Eye (tissue), 1 donor: ENCODE measurements at places on chromosomes 5 and 9.

DNA sequence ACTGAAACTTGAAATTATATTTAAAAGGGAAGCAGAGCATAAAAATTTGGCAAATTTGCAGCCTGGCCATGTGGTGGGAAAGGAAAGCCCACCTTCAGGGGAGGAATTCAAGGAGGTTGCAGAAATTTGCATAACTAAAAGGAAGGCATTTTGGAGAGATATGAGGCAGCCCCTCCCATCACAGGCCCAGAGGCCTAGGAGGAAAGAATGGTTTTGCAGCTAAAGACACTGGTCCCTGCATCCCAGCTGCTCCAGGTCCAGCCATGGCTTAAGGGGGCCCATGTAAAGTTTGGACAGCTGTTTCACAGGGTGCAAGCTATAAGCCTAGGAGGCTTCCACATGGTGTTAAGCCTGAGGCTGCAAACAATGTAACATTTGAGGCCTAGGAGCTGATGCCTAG lies 212.5 kb downstream of the NNT start:
- no peak for DNase-seq

- DNase-seq: no peak
These were observed 20.8 kb downstream of the B4GALT1 start for GRCh38 chr9:33146298-33146697.

- DNase-seq: no peak
These were observed 30.0 kb upstream of the PCSK1 start for GRCh38 chr5:96463091-96463490.

- no peak for DNase-seq
These were observed 26.4 kb downstream of the TBC1D2 start for GRCh38 chr9:98229090-98229395.

GRCh38 chr5:6820851-6821479 lies 107.7 kb downstream of the TENT4A start:
- DNase-seq: peak; percentile 69

DNA sequence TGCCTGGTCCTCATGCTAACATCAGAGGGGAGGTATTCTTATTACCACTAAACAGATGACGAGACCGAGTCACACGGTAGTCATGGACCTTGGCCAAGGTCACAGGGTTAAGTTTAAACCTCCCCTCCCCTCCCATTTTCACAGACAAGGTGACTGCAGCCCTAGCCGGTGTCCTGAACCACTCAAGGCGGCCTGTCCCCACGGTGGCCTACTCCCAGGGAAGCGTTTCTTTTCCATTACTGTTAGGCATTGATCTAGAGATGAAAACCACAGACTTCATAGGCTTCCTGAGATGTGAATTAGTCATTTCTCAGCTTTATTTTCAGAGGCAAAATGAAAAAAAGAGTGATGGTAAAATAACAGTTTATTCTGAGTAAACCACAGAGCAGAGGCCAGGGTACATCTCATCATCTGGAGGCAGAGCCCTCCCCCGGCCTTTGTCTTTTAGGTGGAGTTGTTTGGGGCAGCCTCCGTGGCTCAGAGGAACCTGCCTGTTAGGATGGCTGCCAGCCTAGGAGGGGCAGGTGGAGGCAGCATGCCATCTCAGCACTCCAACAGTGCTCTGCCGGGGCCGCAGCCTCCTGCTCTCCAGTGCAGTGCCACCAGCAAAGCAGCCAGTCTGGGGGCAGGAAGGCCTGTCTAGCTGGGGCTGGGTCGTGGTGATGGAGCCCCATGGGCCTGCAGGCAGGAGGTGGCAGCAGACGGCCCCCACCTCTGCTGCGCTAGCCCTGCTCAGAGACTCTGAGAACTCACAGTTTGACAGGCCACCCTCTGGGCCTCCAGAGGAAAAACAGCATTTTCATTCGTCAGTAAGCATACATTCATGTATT lies 71.2 kb downstream of the RAPGEF1 start:
- DNase-seq: peak; percentile 56

DNA sequence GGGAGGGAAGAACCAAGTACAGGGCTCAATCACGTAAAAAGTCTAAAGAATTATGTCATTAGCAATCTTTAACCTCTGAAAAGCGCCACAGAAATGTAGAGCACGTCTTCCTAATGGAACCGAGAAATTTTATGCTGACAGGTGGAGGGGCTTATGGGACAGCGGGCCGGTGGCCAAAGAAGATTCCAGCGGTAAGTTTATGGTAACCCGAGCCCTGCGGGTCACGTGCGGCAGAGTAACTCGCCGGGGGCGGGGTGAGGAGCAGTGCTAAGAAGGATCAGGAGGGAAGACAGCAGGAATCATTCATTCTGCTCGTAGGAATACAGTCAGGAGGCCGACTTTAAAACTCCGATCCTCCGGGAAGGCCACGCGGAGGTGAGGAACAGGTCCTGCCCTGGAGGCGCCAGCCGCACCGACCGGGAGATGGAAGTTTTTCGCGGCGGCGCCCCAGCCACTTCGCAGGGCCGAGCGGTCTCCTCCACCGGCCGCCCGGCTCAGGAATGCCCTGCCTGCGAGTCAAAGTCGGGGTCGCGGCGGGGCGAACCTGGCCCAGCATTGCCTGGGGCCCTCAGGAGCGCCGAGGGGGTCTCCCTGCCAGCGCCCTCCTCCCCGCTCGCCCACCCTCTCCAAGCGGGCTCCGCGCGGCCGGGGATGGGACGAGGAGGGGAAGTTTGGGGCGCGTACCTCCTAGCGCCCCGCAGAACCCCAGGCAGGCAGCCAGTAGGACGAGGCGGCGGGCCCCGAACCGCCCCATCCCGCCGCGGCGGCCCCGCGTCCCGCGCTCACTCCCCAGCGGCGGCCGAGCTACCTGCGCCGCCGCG lies 101.8 kb downstream of the ESM1 start:
- DNase-seq: peak; percentile 89

- no peak for DNase-seq
These were observed 51.6 kb upstream of the ZFR start for GRCh38 chr5:32496104-32496503.

DNA sequence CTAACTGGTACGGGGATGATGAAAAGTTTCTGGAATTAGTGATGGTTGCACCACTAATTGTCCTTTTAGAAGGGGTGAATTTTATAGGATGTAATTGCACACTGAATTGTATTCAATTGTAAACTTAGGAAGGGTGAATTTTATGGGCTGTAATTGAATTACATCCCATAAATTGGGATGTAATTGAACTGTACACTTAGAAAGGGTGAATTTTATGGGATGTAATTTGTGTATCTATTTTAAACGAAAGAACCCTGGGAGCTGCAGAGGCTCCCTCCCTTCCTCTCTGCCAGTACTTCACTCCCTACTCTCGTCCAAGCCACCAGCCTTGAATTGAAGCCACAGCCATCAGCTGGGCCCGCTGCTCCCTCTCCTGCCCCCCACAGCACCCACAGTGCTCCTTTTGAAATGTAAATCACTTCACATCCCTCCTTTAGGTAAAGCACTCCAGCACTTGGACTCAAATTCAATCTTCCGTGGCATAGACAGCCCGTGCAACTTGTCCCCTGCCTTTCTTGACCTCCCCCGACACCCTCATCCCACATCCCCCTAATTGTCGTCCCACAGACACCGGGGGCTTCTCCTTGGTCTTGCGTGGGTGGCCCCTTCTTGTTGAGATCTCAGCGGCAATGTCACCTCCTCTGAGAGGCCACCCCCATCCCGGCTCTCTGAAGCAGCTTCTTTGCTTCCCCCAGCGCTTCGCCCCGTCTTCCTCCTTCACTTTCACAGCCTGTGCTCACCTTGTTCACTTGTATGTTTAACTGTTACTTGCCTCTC lies 84.2 kb upstream of the HRH2 start:
- no peak for DNase-seq

DNA sequence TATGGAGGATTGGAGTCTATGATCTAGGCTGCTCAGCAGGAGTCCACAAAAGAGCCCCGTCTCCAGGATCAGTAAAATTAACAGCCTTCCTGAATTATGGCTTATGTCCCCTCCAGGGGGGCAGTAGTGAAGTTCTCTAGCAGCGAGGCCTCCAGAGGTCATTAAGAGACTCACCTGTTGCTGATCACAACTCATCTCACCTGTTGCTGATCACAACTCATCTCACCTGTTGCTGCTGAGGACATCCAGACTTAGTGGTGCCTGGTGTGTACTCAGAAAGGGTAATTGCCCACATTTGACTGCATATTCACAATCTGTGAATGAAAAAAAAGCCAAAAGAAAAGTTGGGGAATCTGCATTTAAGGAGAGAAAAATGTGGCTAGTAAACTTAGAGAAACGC lies 129.5 kb downstream of the SMARCA2 start:
- no peak for DNase-seq

GRCh38 chr9:98958271-98958984 lies 14.7 kb downstream of the COL15A1 start:
- no peak for DNase-seq

GRCh38 chr5:156706631-156707030 lies 143.5 kb upstream of the PPP1R2B start:
- no peak for DNase-seq

GRCh38 chr9:135584934-135585333 lies 23.4 kb downstream of the PAEP start:
- DNase-seq: no peak

- DNase-seq: no peak
These were observed 23.8 kb upstream of the IQGAP2 start for GRCh38 chr5:76379316-76379715.

DNA sequence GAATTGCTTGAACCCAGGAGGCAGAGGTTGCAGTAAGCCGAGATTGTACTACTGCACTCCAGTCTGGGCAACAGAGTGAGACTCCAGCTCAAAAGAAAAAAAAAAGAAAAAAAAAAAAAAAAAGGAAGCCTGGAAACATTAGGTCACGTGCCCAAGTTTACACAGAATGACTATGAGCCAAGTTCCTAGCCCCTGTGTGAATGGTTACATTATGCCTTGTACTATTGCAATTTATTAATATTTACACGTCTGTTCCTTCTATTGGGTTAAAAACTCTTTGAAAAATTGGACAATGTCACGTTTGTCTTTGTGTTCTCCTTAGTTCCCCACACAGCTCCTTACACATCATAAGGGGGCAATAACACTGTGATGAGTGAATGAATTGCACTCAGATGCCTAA lies 33.5 kb upstream of the SLC28A3 start:
- DNase-seq: no peak

DNA sequence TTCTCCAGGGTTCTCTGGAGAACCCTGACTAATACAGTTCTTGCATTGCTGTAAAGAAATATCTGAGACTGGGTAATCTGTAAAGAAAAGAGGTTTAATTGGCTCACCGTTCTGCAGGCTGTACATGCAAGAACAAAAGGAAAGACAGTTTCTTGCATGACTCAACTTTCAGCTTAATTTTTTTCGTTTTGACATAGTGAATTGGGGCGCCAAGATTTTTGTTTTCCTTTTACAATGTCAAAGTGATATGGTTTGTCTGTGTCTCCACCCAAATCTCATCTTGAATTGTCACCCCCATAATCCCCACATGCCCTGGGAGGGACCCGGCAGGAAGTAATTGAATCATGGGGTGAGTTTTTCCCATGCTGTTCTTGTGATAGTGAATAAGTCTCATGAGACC lies 11.8 kb upstream of the CRHBP start:
- no peak for DNase-seq

DNA sequence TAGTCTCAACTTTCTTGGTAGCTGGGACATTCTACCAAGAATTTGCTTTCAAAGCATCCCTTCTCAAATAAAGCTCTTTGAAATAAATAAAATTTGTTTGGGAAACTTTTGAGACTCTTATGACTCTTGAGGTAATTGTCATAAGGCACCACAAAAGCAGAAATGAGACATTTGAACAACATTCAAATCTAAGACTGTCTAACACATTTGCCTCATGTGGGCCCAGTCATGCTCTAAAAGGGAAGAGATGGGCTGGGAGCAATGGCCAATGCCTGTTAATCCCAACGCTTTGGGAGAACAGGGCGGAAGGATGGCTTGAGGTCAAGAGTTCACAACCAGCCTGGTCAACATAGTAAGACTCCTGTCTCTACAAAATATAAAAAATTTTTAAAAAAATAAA lies 26.4 kb downstream of the SLC31A2 start:
- DNase-seq: no peak
